ENCODE measurements at places on chromosomes 7 and 10.

GRCh38 chr10:28984431-28984830 is 304.4 kb upstream of the LYZL1 start:
- DNase-seq: no peak

GRCh38 chr7:16233517-16233916 is 187.8 kb downstream of the CRPPA start:
- no peak for DNase-seq

- no peak for DNase-seq
Observed at GRCh38 chr10:103224133-103224532, 21.6 kb upstream of the RPEL1 start.

- no peak for DNase-seq
Observed at GRCh38 chr7:84647797-84648757, 453.5 kb upstream of the SEMA3A start.

- DNase-seq: no peak
Observed at GRCh38 chr7:137886281-137886680, 39.5 kb upstream of the DGKI start.

- no peak for DNase-seq
Observed at GRCh38 chr7:158424531-158424930, 163.1 kb downstream of the PTPRN2 start.

- DNase-seq: peak; percentile 93
Observed at GRCh38 chr7:154913638-154914307, 89.2 kb downstream of the PAXIP1 start.

- peak; percentile 45 for DNase-seq
Observed at GRCh38 chr7:8371742-8372141, 61.7 kb upstream of the NXPH1 start.

- DNase-seq: peak; percentile 67
Observed at GRCh38 chr7:121510858-121511482, 114.9 kb upstream of the FAM3C start.

GRCh38 chr10:1198453-1199344 is 142.5 kb downstream of the WDR37 start:
- DNase-seq: peak; percentile 59
